CD4-positive, alpha-beta memory T cell (primary cell): ENCODE measurements at places on chromosomes 4 and X.
A peak's percentile ranks its signal among the peaks of the same experiment; 100 is the strongest.

- no peak overlapping the region for H3K4me3 ChIP-seq
- H3K36me3 ChIP-seq: peaks cover 44% of the 10 kb centered on the region
- H3K27me3 ChIP-seq: no peaks in the 10 kb centered on the region
- DNase-seq: no peak
- H3K4me1 ChIP-seq: peaks cover 19% of the 10 kb centered on the region
- H3K27ac ChIP-seq: no peak overlapping the region
These were observed 6.4 kb downstream of the LRPAP1 start for GRCh38 chr4:3525532-3526430.

GRCh38 chr4:123248085-123248659 lies 148.4 kb upstream of the SPRY1 start:
- no peaks in the 10 kb centered on the region for H3K27me3 ChIP-seq
- no peaks in the 10 kb centered on the region for H3K36me3 ChIP-seq
- H3K4me1 ChIP-seq: no peaks in the 10 kb centered on the region
- H3K4me3 ChIP-seq: no peak overlapping the region

- H3K27me3 ChIP-seq: no peaks in the 10 kb centered on the region
- DNase-seq: no peak
- H3K4me3 ChIP-seq: no peak overlapping the region
- no peaks in the 10 kb centered on the region for H3K36me3 ChIP-seq
- no peaks in the 10 kb centered on the region for H3K4me1 ChIP-seq
These were observed 2102.3 kb upstream of the AGA start for GRCh38 chr4:179544496-179544895.

DNA sequence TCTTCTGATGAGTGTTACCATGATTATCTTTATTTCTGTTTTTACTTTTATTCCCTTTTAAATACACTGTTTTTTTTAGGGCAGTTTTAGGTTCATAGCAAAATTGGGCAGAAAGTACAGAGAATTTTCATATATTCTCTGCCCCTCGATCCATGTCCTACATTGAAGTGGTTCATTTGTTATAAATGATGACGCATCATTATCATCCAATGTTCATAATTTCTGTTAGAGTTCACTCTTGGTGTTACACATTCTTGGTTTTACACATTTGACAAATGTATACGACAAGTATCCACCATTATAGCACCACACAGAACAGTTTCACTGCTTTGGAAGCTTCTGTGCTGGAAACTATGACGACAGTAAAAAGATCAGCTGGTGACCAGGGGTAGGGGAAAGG lies 578.1 kb upstream of the AADAT start:
- DNase-seq: no peak
- H3K4me3 ChIP-seq: no peak overlapping the region
- H3K27ac ChIP-seq: no peak overlapping the region
- no peaks in the 10 kb centered on the region for H3K27me3 ChIP-seq
- H3K4me1 ChIP-seq: no peaks in the 10 kb centered on the region
- no peaks in the 10 kb centered on the region for H3K36me3 ChIP-seq

GRCh38 chr4:170651786-170652185 lies 562.0 kb upstream of the AADAT start:
- no peaks in the 10 kb centered on the region for H3K36me3 ChIP-seq
- no peak overlapping the region for H3K4me3 ChIP-seq
- H3K27ac ChIP-seq: no peak overlapping the region
- DNase-seq: no peak

DNA sequence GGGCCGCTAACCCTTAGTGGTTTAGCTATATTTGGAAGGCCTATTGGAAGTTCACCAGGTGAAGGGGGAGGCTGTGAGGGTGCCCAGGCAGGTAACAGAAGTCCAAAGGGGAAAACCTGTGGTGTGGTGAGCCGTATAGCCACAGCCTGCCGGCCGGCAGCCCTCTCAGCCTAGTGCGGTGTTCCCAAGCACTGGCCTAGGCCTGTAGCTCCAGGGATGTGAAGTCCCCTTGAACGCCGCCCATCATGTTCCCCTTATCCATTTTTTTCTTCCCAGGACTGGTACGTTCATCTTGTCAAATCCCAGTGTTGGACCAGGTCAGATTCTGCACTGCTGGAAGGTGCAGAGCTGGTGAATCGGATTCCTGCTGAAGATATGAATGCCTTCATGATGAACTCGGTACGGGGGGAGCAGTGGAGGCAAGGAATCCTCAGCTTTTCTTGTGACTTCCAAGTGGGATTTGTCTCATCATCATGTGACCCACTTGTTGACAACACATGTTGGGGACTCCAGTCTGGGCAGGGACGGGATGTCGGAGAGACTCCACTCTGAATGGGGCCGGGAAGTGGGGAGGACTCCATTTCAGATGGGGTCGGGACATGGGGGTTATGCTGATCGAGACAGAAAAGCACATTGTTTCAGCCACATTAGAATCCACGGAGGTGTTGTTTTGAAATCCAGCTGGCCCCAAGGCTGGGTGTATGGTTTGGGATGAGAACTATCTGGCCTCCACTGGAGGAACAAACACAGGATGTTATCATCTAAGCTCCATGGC lies 39.2 kb upstream of the MSANTD1 start:
- H3K4me3 ChIP-seq: no peak overlapping the region
- no peak overlapping the region for H3K27ac ChIP-seq
- H3K4me1 ChIP-seq: no peaks in the 10 kb centered on the region

DNA sequence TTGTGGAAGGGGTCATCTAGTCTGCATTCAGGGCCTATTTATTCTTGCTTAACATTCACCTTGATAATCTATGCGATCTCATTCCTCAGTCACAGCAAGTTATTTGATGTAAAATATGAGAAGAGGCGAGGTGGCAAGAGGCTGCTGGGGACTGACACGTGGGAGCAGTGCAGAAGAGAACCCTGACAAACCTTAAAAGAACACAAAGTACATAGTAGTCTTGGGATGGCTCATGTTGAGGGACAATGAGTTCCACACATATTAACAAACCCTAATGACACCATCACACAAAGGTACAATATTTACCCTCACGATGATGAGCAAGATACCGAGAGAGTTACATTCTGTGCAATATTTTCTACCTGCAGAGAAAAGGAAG lies 57.5 kb downstream of the MAML3 start:
- peak overlapping the region; percentile 61 for H3K27ac ChIP-seq
- H3K4me1 ChIP-seq: peaks cover 48% of the 10 kb centered on the region
- no peaks in the 10 kb centered on the region for H3K36me3 ChIP-seq
- no peak for DNase-seq
- H3K4me3 ChIP-seq: no peak overlapping the region

DNA sequence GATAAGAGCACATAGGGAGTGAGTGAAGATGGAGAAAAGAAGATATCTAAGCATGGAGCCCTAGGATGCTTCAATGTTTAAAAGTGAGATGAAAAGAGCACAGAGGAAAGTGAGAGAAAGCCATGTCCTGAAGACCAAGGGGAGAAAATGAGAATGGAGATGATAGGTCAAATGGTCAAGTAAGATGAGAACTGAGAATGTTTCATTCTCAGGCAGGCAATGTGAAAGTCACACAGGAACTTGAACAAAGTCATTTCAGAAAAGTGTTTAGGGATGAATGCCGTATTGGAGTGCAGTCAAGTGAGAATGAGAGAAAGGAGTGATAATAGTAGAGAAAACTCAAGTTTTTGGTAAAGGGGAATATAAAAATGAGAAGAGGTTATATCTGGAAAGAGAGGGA lies 148.7 kb upstream of the PTCHD1 start:
- no peak for DNase-seq
- no peaks in the 10 kb centered on the region for H3K4me1 ChIP-seq
- H3K27me3 ChIP-seq: no peaks in the 10 kb centered on the region
- no peaks in the 10 kb centered on the region for H3K36me3 ChIP-seq
- no peak overlapping the region for H3K4me3 ChIP-seq

GRCh38 chr4:168773388-168774195 lies 236.5 kb downstream of the CBR4 start:
- no peak overlapping the region for H3K4me3 ChIP-seq
- H3K4me1 ChIP-seq: no peaks in the 10 kb centered on the region
- H3K27ac ChIP-seq: no peak overlapping the region

- no peak within 1 kb of the TSS for H3K27ac ChIP-seq
- H3K27me3 ChIP-seq: peaks cover 79% of the 10 kb centered on the region
- peaks cover 28% of the 10 kb centered on the region for H3K4me1 ChIP-seq
- no peaks in the 10 kb centered on the region for H3K36me3 ChIP-seq
- no peak within 1 kb of the TSS for H3K4me3 ChIP-seq
These were observed at the start of gene PITX2 for GRCh38 chr4:110622841-110623717. Gene PITX2 (minus strand): TSS chr4:110623077. CDS start chr4:110622460, 617 bp downstream.

DNA sequence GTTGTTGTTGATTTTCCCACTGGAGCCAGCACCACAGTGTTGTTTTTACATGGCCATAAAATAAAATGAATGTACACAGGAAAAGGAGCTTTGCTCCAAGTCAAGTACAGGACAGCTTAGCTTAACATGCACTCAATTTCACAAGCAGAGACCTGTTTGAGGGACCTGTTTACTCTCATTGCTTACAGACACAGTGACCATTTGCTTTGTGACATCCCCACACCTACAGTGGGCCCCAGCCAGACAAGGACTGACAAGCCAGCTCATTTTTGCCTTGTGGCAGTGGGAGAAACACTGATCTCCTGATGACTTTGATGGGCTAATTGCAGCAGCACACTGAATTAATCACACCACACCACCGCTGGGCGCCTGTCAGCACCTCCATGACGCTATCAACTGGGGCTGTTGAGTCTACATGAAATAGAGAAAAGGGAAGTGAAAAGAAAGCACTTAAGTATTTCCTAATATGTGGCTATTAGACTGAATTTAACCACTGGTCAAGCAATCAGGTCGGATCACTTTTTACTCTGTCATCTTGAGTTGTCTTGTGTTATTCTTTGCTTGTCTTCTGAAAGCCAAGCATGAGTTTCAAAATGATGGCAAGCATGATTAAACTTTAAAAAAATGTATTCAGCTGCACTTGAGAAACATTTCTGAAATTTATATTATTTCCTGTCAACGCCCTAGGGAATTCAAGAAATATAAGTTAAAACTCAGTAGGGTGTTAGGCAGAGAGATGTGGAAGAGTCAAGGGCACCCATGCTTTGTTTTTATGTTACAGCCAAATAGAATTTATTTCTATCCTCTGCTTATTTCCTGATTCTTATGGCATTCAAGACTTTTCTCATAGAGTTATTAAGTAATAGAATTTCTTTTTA lies 557.7 kb downstream of the RAB28 start:
- no peak for DNase-seq
- H3K4me1 ChIP-seq: no peaks in the 10 kb centered on the region
- H3K4me3 ChIP-seq: no peak overlapping the region
- H3K27ac ChIP-seq: no peak overlapping the region
- no peaks in the 10 kb centered on the region for H3K36me3 ChIP-seq
- H3K27me3 ChIP-seq: no peaks in the 10 kb centered on the region

DNA sequence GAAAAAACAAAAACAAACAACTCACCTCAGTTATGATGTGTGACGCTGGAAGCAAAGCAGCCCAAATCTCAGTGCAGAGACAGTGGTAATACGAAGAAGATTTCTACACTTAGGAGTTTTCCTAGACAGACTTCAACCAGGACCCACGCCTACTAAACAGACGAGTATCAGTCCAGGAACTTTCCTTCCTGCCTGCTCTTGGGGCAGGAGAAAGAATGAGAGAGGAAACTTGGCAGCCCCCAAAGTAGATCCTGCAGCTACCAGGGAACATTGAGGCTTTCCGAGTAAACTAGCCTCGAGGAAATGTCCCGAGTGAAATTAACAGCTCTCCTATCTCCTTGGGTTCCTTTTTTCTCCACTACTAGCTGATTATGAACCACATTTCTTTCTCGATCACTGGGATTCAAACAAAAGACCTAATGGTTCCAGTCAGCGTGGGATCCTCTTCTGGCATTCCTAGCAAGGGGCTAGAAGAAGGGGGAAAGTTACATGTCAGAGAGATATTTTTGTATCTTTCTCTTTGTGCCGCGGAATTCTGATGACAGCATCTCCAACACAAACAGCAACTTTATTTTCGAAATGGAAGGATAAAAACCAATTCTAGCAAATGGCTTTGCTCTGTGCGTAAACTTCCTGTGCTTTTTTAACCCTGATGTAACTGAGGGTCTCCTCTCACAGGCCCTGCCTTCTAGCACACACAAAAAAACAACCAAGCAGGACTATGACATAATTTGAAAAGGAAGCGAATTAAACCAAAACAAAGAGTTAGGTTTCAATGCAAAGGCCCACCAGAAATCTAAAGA lies 53.2 kb downstream of the PPM1K start:
- no peak overlapping the region for H3K27ac ChIP-seq
- no peak overlapping the region for H3K4me3 ChIP-seq
- no peaks in the 10 kb centered on the region for H3K36me3 ChIP-seq
- peaks cover 6% of the 10 kb centered on the region for H3K4me1 ChIP-seq
- DNase-seq: no peak

DNA sequence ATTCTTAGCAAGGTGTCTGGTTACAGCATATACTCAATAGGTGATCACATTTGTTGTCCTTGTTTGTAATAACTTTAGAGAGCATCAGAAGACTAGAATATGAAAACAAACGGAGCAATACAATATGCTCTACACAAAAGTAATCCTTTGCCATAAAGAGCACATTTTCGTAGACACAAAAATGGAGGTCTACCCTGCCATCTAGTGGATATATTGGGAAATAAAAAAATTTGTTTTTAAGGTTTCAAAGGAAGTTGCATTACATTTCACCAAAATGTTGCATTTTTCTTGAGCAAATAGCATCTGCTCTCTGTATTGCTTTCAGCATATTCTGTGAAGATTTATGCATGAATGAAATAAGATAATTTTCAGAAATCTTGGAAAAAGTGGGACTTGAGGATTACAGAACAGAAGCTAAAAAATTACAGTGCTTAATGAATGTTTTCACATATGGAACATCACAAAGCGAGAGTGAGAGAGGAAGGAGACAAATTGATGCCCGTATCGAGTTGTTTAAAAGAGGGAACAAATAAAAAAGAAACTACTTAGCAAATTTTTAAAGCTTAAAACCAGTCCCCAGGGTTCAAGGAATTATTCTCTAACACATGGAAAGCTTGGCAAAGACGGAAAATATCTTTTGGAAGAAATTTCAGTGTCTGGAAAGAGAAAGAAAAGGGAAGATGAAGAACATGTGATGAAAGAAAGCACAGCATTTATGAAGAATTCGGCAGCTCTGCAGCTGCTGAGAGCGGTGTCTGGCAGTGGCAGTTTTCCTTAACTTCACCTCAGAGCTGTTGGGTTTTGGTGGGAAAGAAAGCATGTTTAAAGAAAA lies 390.1 kb downstream of the ANKRD50 start:
- H3K27me3 ChIP-seq: no peaks in the 10 kb centered on the region
- no peaks in the 10 kb centered on the region for H3K4me1 ChIP-seq
- peak; percentile 9 for DNase-seq
- no peak overlapping the region for H3K4me3 ChIP-seq
- H3K36me3 ChIP-seq: no peaks in the 10 kb centered on the region

DNA sequence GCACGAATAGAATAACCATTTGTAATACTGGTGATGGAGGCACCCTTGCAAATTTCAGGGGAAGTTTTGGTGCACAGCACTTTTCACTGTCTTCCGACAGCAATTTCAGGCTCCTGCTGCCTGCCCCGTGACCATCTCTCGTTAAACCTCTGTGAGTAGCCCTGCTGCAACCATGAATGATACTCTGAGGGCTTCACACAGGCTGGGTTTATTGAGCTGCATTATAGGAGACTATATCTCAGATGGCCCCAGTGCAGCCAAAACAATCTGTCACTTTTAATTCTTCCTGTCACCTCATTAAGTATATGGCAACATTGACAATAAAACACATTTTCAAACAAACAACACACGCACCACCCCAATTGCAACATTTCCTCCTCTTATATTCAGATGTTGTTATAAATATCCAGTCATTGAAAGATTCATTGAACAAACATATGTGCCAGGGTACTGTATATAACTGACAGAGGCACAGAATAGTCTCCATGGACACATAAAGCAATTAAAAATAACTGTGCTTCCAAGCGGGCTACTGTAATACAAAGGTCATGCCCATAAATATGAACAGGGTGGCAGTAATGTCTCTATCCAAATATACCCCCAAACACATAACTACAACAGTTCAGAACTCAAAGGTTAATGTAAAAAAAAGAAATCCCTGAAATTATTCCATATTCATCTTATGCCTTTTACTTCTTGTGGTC lies 477.0 kb downstream of the GBA3 start:
- H3K27ac ChIP-seq: no peak overlapping the region
- no peak overlapping the region for H3K4me3 ChIP-seq
- no peaks in the 10 kb centered on the region for H3K4me1 ChIP-seq
- H3K27me3 ChIP-seq: no peaks in the 10 kb centered on the region
- no peaks in the 10 kb centered on the region for H3K36me3 ChIP-seq
